Tibial nerve (tissue), 4 donors: ENCODE measurements at places on chromosomes 3 and 15. TPM values are rescaled to one million over a fixed set of nuclear protein-coding genes. Genes with fewer than 3 reads are reported as not detected.

FGF7 gene
- total RNA-seq: 216 TPM

EIF4G1 gene
- 194 TPM for total RNA-seq

SLC28A2 gene
- total RNA-seq: not detected

ADAMTSL3 gene
- 16.2 TPM for total RNA-seq

FBXW12 gene
- total RNA-seq: not detected

DNA sequence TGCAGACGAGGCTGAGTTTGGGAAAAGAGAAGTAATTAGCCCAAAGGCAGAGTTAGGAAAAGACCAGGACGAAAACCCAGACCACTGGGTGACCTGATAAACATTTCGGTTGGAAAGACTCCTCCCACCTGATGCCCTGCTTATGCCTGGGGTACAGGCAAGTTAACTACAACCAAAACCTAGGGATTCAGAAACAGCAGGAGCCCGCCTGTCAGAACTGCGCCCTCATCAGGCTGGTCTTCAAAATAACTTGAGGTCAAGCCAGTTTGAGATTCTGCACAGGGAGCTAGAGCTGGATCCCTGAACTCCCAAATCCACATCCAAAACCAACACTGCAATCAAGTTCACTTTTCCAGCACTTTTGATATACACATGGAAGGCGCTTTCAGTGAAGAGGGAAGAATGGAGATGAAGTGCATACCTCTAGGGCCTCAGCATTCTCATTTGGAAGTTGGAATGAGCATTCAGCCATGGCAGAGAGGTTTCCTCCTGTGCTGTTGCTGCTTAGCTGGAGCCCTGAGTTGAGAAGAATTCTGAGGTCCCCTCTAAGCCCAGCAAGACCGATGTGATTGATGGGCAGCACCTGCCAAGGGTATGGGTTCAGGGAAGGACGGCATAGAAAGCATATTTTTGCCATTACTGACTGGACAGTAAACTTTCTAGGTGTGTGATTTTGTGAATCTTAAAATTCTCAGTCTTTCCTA lies 11.6 kb downstream of the TSEN2 start:
- H3K4me3 ChIP-seq: no peak overlapping the region
- no peaks in the 10 kb centered on the region for H3K4me1 ChIP-seq

- no peak overlapping the region for H3K27ac ChIP-seq
- no peak overlapping the region for H3K4me3 ChIP-seq
- H3K27me3 ChIP-seq: no peaks in the 10 kb centered on the region
- H3K4me1 ChIP-seq: no peaks in the 10 kb centered on the region
- no peak for DNase-seq
- no peaks in the 10 kb centered on the region for H3K36me3 ChIP-seq
These were observed 118.9 kb upstream of the IGF1R start for GRCh38 chr15:98529205-98530145.

- H3K27me3 ChIP-seq: no peaks in the 10 kb centered on the region
- peak overlapping the region; percentile 54 for H3K27ac ChIP-seq
- H3K4me1 ChIP-seq: no peaks in the 10 kb centered on the region
These were observed 114.7 kb upstream of the SLC24A5 start for GRCh38 chr15:48006031-48006511.

DNA sequence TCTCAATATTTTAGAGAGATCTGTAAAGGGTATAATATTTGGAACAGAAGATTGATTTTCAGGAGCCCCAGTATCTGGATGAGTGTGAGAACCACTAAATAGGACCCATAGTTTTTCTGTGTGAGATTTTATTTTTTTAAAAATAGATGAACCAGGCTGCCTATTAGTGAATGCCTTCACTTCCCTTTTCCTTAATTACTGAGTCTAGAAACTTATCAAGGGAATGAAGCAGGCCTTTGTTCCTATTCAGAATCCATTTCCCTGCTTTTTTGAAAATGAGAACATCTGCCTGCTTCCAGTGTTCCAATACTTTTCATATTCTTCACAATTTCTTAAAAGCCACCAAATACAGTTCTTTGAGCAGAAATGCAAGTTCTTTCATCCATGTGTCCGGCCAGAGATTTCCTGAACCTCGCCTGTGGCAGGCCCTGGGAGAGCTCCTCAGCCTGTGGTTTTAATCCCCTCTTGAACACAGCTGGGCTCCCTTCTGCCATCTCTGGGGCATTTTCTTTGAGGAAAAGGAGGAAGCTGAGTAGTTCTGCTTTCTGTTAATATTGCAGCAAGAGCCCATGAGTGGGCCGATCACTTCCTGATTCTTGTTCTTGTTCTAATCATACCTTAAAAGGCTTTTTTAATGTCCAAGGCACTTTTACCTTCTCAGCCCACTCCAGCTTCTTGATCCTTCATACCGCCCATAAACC lies 4.7 kb downstream of the EHD4 start:
- H3K36me3 ChIP-seq: no peaks in the 10 kb centered on the region
- no peak for DNase-seq
- H3K27ac ChIP-seq: no peak overlapping the region
- H3K4me3 ChIP-seq: no peak overlapping the region
- peaks cover 27% of the 10 kb centered on the region for H3K4me1 ChIP-seq
- H3K27me3 ChIP-seq: no peaks in the 10 kb centered on the region

- H3K4me1 ChIP-seq: no peaks in the 10 kb centered on the region
- no peak for DNase-seq
- H3K36me3 ChIP-seq: no peaks in the 10 kb centered on the region
- H3K27me3 ChIP-seq: no peaks in the 10 kb centered on the region
- no peak overlapping the region for H3K4me3 ChIP-seq
These were observed 133.7 kb downstream of the CHCHD6 start for GRCh38 chr3:126837773-126838172.

- no peak overlapping the region for H3K27ac ChIP-seq
- no peaks in the 10 kb centered on the region for H3K4me1 ChIP-seq
- peaks cover 30% of the 10 kb centered on the region for H3K36me3 ChIP-seq
- no peak for DNase-seq
These were observed 81.6 kb downstream of the LRRC49 start for GRCh38 chr15:70974004-70974832.

DNA sequence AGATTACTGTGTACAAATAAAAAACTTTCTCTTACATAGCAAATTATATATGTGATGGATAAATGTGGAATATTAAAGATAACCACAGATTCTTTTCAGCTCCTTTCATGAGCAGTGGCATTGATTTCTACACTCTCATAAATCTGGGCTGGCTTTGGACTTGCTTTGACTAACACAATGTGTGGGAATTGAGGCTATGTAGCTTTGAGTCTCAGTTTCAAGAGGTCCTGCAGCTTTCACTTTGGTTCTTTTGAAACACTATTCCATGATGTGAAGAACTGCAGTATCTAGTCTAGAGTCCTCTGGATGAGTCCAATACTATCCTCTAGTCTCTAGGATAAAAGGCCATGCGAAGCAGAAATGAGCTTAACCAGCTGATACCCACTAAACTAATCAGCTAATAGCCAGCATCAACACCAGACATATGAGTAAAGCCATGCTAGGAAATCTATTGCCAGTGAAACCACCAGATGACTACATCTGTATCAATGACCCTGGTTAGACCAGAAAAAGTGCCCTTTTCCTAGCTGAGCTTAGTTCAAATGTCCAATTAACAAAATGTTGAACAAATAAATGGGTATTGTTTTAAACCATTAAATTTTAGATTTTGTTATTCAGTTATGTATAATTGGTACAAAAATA lies 274.9 kb upstream of the ZPLD1 start:
- H3K27ac ChIP-seq: no peak overlapping the region
- no peaks in the 10 kb centered on the region for H3K27me3 ChIP-seq
- H3K36me3 ChIP-seq: no peaks in the 10 kb centered on the region
- H3K4me3 ChIP-seq: no peak overlapping the region

- no peaks in the 10 kb centered on the region for H3K36me3 ChIP-seq
- no peak overlapping the region for H3K4me3 ChIP-seq
- no peak for DNase-seq
- no peaks in the 10 kb centered on the region for H3K27me3 ChIP-seq
- H3K27ac ChIP-seq: no peak overlapping the region
These were observed 357.7 kb downstream of the OTOL1 start for GRCh38 chr3:161854232-161854771.

GRCh38 chr15:80081390-80081789 lies 21.9 kb downstream of the ZFAND6 start:
- no peaks in the 10 kb centered on the region for H3K27me3 ChIP-seq
- H3K4me1 ChIP-seq: peaks cover 22% of the 10 kb centered on the region
- H3K4me3 ChIP-seq: no peak overlapping the region
- no peak overlapping the region for H3K27ac ChIP-seq
- H3K36me3 ChIP-seq: no peaks in the 10 kb centered on the region

GRCh38 chr3:187396661-187397060 lies 28.5 kb downstream of the RTP4 start:
- DNase-seq: no peak
- no peak overlapping the region for H3K27ac ChIP-seq
- H3K4me3 ChIP-seq: no peak overlapping the region
- no peaks in the 10 kb centered on the region for H3K36me3 ChIP-seq
- H3K27me3 ChIP-seq: no peaks in the 10 kb centered on the region
- no peaks in the 10 kb centered on the region for H3K4me1 ChIP-seq

- H3K27me3 ChIP-seq: no peaks in the 10 kb centered on the region
- H3K4me1 ChIP-seq: peaks cover 5% of the 10 kb centered on the region
- H3K27ac ChIP-seq: no peak overlapping the region
- no peaks in the 10 kb centered on the region for H3K36me3 ChIP-seq
- no peak for DNase-seq
These were observed 57.3 kb upstream of the WNT7A start for GRCh38 chr3:13937131-13937530.

- no peak for DNase-seq
- H3K27ac ChIP-seq: no peak overlapping the region
- H3K4me1 ChIP-seq: no peaks in the 10 kb centered on the region
- no peak overlapping the region for H3K4me3 ChIP-seq
- H3K27me3 ChIP-seq: no peaks in the 10 kb centered on the region
- no peaks in the 10 kb centered on the region for H3K36me3 ChIP-seq
These were observed 447.8 kb upstream of the BCHE start for GRCh38 chr3:166285001-166285400.

DNA sequence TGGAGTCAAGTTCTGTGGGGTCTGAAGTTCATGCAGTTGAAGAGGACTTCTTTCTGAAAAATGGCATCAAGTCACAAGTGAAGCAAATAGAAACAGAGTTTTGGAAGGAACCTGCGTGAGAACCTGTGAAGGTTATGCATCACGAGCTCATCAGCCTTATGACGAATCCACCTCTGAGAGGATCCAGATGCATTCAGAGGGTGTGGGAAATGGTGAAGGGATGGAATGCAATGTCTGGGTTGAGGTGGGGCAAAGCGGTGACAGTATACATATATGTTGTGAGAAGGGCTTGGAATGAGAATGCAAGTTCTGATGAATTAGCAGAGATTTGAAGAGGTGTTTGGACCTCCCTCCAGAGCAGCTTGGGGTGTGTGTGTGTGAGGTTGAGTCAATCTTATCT lies 382.1 kb upstream of the TBL1XR1 start:
- no peak overlapping the region for H3K4me3 ChIP-seq
- no peaks in the 10 kb centered on the region for H3K4me1 ChIP-seq
- no peak overlapping the region for H3K27ac ChIP-seq
- DNase-seq: no peak
- no peaks in the 10 kb centered on the region for H3K36me3 ChIP-seq

DNA sequence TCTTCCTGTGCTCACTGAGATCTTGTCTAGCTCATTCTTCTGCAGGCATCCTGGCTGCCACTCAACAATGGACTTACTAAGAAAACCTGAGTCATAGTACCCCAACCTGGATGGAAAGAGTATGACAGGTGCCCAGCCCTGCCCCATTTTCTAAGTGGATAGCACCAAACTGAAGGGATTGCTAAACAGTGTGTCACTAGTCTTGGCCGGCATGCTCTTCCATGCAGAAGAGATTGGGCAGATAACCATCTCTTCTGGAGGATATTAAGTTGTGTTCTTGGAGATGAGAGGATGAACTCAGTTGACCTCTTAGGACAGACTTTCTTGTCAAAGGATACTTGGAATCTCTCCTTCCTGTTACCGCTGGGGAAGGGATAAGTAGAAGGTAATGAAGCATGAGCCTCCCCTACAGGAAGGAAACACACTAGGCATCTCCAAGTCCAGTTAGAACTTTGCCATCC lies 797.5 kb downstream of the AGBL1 start:
- H3K27me3 ChIP-seq: no peaks in the 10 kb centered on the region
- DNase-seq: no peak
- H3K36me3 ChIP-seq: no peaks in the 10 kb centered on the region
- H3K4me1 ChIP-seq: no peaks in the 10 kb centered on the region
